ENCODE measurements at places on chromosomes 12 and 14. TPM values are rescaled to one million over a fixed set of nuclear protein-coding genes. Genes with fewer than 3 reads are reported as not detected.
A peak's percentile ranks its signal among the peaks of the same experiment; 100 is the strongest.

DNA sequence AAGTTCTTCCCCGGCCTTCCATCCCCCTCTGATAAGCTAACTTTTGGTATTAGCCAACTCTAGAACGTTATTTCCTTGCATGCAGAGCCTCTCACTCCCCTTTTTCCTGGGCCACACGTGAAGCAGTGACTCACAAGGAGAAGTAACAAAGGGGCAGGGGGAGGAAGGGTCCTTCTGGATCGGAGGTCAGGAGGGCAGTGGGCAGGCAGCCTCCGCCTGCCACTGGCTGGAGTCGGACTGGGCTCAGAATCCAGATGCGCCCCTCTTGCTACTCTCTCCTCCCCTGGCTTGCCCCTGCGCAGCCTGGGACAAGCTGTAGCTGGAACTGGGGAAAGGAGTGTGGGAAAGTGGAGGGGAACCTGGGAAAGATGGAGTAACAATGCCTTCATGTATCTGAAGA, 55.0 kb downstream of the TPCN1 start:
- H3K27ac ChIP-seq = no peak overlapping the region
- DNase-seq = no peak
- peaks cover 4% of the 10 kb centered on the region for H3K36me3 ChIP-seq
- H3K27me3 ChIP-seq = no peaks in the 10 kb centered on the region

- peaks cover 31% of the 10 kb centered on the region for H3K4me1 ChIP-seq
- peaks cover 9% of the 10 kb centered on the region for H3K36me3 ChIP-seq
- no peaks in the 10 kb centered on the region for H3K27me3 ChIP-seq
- H3K4me3 ChIP-seq = no peak overlapping the region
- DNase-seq = no peak
Observed at GRCh38 chr12:95200128-95200894, 17.0 kb downstream of the FGD6 start.

GRCh38 chr14:91142214-91142668, 28.4 kb downstream of the DGLUCY start:
- H3K27ac ChIP-seq = no peak overlapping the region
- H3K36me3 ChIP-seq = peaks cover 4% of the 10 kb centered on the region
- DNase-seq = no peak

GRCh38 chr14:38420048-38420447, 164.2 kb upstream of the CLEC14A start:
- H3K27ac ChIP-seq = no peak overlapping the region
- DNase-seq = no peak
- H3K4me3 ChIP-seq = no peak overlapping the region

GRCh38 chr12:24743941-24744793, 204.7 kb downstream of the BCAT1 start:
- no peak overlapping the region for H3K27ac ChIP-seq
- H3K4me1 ChIP-seq = peaks cover 37% of the 10 kb centered on the region
- peaks cover 5% of the 10 kb centered on the region for H3K27me3 ChIP-seq
- no peak overlapping the region for H3K4me3 ChIP-seq

DNA sequence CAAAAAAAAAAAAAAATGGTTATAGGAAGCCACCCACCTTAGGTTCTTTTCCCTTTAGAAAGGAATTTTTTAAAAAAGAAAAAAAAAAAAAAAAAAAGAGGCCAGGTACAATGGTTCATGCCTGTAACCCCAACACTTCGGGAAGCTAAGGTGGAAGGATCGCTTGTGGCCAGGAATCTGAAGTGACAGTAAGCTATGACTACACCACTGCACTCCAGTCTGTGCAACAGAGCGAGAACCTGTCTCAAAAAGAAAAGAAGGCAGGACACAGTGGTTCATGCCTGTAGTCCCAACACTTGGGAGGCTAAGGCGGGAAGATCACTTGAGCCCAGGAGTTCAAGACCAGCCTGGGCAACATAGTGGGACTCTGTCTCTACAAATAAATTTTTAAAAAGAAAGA, 36.0 kb downstream of the SPTLC2 start:
- no peak overlapping the region for H3K27ac ChIP-seq
- H3K4me1 ChIP-seq = peaks cover 10% of the 10 kb centered on the region
- peaks cover 13% of the 10 kb centered on the region for H3K36me3 ChIP-seq
- no peak for DNase-seq

GRCh38 chr12:24246934-24247333, 297.5 kb upstream of the SOX5 start:
- no peaks in the 10 kb centered on the region for H3K36me3 ChIP-seq
- no peaks in the 10 kb centered on the region for H3K27me3 ChIP-seq
- no peak for DNase-seq
- H3K27ac ChIP-seq = no peak overlapping the region
- no peaks in the 10 kb centered on the region for H3K4me1 ChIP-seq
- H3K4me3 ChIP-seq = no peak overlapping the region

- peaks cover 14% of the 10 kb centered on the region for H3K4me1 ChIP-seq
- H3K36me3 ChIP-seq = peaks cover 2% of the 10 kb centered on the region
- no peaks in the 10 kb centered on the region for H3K27me3 ChIP-seq
- H3K4me3 ChIP-seq = no peak overlapping the region
- H3K27ac ChIP-seq = no peak overlapping the region
Observed at GRCh38 chr14:68340262-68340661, 452.6 kb downstream of the ZFP36L1 start.

DNA sequence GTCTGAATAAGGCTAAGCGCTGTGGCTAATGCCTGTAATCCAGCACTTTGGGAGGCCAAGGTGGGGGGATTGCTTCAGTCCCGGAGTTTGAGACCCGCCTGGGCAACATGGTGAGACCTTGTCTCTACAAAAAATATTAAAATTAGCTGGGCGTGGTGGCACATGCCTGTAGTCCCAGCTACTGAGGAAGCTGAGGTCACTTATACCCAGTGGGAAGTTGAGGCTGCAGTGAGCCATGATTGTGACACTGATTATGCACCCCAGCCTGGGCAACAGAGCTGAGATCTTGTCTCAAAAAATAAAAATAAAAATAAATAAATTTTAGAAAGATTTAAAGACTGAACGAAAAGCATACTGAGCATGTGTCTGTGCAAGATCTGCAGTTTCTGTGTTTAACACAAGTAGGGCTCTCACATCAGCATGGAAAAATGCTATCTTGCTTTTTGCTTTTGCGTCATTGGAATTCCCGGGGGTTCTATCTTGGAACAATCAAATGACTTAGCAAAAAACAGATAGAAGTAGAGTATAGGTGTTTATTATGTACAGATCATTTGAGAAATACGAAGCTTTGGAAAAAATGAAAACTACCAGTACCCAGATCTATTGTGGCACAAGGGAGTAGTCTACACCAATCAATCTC, 161.9 kb downstream of the CAPZA3 start:
- H3K4me1 ChIP-seq = peaks cover 6% of the 10 kb centered on the region
- H3K4me3 ChIP-seq = no peak overlapping the region
- no peak for DNase-seq
- no peaks in the 10 kb centered on the region for H3K27me3 ChIP-seq
- H3K27ac ChIP-seq = no peak overlapping the region

- no peak overlapping the region for H3K4me3 ChIP-seq
- H3K27ac ChIP-seq = no peak overlapping the region
- no peak for DNase-seq
- H3K36me3 ChIP-seq = peaks cover 10% of the 10 kb centered on the region
Observed at GRCh38 chr14:74840603-74841030, 35.3 kb downstream of the PROX2 start.

DNA sequence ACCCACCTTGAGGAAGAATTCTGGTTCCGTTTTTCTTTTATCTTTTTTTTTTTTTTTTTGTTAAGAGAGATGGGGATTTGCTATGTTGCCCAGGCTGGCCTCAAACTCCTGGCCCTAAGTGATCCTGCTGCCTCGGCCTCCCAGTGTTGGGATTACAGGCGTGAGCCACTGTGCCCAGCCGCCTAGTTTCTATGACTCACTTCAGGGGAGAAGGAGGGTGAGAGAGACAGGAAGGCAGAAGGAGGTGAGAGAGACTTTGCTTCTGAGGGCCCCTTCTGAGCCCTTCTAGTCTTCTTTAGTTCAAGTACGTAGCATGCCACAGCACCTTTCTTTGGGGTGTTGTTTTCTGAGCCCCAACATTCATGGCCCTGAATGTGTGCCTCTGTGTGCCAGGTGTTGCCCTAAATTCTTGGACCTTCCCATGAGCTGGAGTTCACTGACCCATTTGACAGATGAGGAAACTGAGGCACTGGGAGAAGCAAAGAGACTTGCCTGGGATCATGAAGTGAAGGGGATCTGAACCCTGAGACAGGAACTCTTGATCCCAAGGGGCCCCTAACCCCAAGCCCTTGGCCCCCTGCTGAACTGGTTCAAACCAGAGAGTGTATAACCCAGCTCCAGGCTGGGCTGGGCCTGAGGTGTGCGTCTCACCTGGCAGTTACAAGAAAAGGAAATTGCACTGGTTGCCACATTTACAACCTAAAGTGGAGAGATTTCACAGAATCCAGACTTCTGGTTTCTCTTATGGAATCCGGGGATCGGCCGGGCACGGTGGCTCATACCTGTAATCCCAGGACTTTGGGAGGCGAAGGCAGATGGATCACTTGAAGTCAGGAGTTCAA, 20.8 kb downstream of the SH2B3 start:
- DNase-seq = no peak
- no peak overlapping the region for H3K27ac ChIP-seq
- H3K36me3 ChIP-seq = no peaks in the 10 kb centered on the region
- no peak overlapping the region for H3K4me3 ChIP-seq
- peaks cover 13% of the 10 kb centered on the region for H3K27me3 ChIP-seq

- H3K36me3 ChIP-seq = peaks cover 3% of the 10 kb centered on the region
- peak overlapping the region; percentile 98 for H3K27ac ChIP-seq
- H3K4me3 ChIP-seq = peak overlapping the region; percentile 93
- H3K27me3 ChIP-seq = no peaks in the 10 kb centered on the region
- DNase-seq = no peak
- peaks cover 30% of the 10 kb centered on the region for H3K4me1 ChIP-seq
Observed at GRCh38 chr14:39265806-39266524, 32.2 kb downstream of the MIA2 start.

DNA sequence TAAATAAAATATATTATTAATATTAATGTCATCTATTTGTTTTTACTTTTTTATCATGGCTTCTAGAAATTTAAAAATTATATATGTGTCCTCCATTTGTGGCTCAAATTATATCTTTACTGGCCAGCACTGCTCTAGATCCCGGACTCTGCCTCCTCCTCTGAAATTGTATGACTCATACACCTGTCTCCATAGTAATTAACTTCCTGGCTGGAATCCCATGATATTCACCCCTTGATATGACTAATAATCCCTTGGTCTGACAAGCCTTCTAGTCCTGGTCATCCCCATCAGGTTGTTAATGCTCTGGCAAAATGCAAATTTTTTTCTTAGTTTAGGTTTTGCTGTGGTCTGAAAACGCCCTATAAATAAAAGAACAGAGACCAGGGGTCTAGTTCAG, 116.2 kb downstream of the BMP4 start:
- H3K27me3 ChIP-seq = no peaks in the 10 kb centered on the region
- no peak for DNase-seq
- peaks cover 3% of the 10 kb centered on the region for H3K36me3 ChIP-seq
- H3K27ac ChIP-seq = no peak overlapping the region
- no peak overlapping the region for H3K4me3 ChIP-seq
- H3K4me1 ChIP-seq = peaks cover 3% of the 10 kb centered on the region

DNA sequence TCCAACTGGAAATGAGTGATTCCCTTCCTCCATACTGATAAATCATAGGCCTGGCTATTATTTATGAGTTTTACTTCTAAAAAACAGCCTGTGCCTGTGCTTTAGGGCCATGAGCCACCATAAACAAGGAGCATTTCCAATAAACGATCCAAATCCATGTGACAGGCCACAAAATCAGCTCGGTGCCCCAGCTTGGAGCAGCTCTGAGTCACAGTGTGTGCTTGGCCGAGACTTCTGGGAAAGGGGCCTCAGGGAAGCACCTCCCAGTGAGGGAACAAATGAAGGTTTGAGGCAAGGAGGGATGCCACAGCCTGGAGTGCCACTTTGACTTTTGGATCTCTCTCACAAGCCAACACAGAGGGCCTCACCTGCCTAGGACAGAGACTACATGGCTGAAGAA, 190.4 kb downstream of the NTF3 start:
- no peaks in the 10 kb centered on the region for H3K36me3 ChIP-seq
- no peak overlapping the region for H3K4me3 ChIP-seq
- H3K4me1 ChIP-seq = no peaks in the 10 kb centered on the region
- no peak for DNase-seq
- peaks cover 51% of the 10 kb centered on the region for H3K27me3 ChIP-seq

DNA sequence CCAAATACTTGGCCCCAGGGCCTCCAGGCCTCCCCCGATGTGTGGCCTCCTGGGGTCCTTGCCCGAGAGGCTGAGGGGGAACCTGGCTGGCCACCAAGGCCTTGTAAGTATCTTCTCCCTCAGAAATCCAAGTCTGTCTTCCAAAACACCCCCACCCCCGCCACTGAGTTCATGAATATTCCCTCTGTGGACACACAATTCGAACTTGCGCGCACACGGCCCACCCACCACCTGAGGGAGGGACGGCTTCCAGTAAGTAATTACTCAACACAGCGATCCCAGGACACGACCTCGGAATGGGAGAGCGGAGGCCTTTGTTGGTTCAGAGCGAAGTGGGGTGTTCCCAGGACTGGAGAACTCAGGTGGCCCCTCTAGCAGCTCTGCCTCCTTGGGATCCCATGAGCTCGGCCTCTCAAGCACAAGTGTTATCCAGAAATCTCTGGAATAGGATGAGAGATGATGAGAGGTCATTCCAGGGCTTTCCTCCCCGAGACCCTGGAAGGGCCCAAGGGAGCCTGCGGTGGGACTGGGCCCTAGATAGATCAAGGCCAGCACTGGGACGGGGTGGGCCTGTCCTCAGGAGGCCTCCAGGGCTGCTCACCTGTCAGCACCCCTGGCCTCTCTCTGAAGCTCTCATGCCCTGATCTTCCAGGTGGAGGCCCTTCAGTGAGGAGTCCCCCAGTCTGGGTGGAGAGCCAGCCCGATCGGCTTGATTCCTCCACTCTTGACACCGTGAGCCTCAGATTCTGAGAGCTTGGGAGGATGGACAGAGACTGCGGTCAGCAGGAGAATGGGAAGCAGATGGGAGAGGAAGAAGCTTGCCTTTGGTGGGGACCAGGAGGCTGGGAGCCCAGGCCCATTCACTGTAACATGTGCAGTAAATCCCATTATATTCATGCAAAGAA, 219.0 kb upstream of the RTL1 start:
- H3K4me3 ChIP-seq = no peak overlapping the region
- DNase-seq = no peak
- H3K27ac ChIP-seq = no peak overlapping the region
- no peaks in the 10 kb centered on the region for H3K4me1 ChIP-seq
- peaks cover 22% of the 10 kb centered on the region for H3K27me3 ChIP-seq

GRCh38 chr12:101876861-101877805, at the start of gene DRAM1:
Gene DRAM1 (plus strand): TSS chr12:101877580. CDS start chr12:101877790, 210 bp downstream.
- H3K27me3 ChIP-seq = peaks cover 26% of the 10 kb centered on the region
- H3K27ac ChIP-seq = peak within 1 kb of the TSS; percentile 91
- no peaks in the 10 kb centered on the region for H3K36me3 ChIP-seq
- H3K4me3 ChIP-seq = peak within 1 kb of the TSS; percentile 81

SDSL gene
- 14.0 TPM for total RNA-seq

NUAK1 gene
- total RNA-seq = 7.6 TPM

EFS gene
- total RNA-seq = 69.6 TPM

CHURC1 gene
- 37.2 TPM for total RNA-seq

VWF gene
- total RNA-seq = 0.10 TPM

DHH gene
- total RNA-seq = 0.29 TPM

RNF212B gene
- not detected for total RNA-seq

HOXC4 gene
- total RNA-seq = 19.6 TPM

PPFIA2 gene
- 1.1 TPM for total RNA-seq

INSM2 gene
- 0.10 TPM for total RNA-seq

CLEC7A gene
- total RNA-seq = not detected

MORN3 gene
- 1.5 TPM for total RNA-seq

OR10G2 gene
- total RNA-seq = not detected

Measured in progenitor cell of endocrine pancreas (in vitro differentiated cells).